Cardiac fibroblast (primary cell): ENCODE measurements at places on chromosomes 6 and 20.

- DNase-seq = no peak
These were observed 1325.6 kb downstream of the HACE1 start for GRCh38 chr6:103534095-103534494.

GRCh38 chr6:130111031-130111430 lies 92.7 kb downstream of the L3MBTL3 start:
- DNase-seq = peak; percentile 5

DNA sequence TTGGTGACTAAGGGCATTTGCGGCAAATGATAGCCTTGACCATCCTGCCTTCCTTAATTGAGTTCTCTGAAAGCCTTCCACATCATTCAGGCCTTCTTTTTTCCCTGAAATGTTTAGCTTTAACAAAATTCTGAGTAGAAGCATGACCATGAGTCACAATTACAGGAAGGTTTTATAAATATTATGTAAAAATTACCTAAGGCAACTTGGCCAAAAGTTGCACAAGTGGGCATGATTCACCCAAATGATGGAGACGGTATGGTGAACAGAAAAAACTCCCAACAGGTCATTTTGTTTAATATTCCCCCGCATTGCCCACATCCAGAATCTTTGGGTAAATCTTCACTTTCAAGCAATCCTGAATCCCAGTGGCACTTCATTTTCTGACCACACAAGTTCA lies 37.0 kb downstream of the MC3R start:
- no peak for DNase-seq

- no peak for DNase-seq
These were observed 10.9 kb downstream of the PMEPA1 start for GRCh38 chr20:57698867-57699275.

DNA sequence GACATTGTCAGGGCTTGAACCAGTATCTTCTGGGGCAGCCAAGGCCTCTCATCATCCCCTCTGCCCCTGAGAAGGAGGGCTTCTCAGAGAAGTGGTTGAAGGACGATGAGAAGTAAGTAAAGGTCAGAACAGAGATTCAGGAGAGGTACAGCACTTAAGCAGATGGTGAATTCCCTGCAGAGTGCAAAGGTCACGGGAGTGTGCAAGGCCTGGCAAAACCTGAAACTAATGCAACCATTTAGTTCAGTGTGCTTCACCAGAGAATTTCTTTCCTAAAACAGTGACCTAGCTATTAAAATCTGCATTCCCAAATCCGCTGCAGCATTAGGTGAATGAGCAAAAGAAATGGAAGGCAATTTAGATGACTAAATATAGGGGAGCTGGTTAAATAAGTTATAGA lies 58.4 kb downstream of the TRERF1 start:
- DNase-seq = no peak

DNA sequence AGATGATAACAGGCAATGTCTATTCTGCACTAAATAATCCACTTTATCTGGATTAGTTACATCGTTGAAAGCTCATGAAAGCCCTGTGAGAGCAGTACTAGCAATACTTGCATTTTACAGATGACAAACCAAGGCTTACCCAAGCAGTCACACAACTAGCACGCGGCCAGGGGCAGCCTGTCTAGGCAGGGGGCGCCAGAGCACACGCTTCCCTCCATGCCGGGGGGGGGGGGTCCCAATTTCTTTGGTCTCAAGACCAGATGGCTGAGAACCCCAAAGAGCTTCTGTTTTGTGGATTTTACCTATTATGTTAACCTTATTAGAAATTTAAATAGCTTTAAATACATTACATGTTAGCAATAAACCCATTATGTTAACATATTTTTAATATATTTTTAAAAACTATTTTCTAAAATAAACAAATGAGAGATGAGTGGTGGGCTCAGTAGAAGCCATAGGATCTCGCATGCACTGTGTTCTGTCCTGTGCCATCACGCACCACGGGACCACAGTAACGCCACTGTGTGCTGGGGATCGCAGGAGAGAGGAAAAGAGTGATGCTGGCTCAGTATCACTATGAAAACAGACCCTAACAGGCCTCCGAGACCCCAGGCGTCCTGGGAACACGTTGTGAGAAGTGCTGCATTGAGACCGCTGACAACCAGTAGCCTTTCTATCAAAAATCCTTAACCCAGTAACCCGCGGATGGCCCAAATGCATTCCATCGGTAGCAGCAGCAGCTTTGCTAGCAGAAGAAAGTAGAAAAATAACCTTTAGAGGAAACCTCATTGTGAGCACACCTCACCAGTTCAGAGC lies 5.3 kb upstream of the PRR18 start:
- DNase-seq = peak; percentile 55

- DNase-seq = no peak
These were observed 184.7 kb upstream of the RALGAPA2 start for GRCh38 chr20:20897145-20897544.

- no peak for DNase-seq
These were observed 333.5 kb downstream of the QKI start for GRCh38 chr6:163748036-163748435.

DNA sequence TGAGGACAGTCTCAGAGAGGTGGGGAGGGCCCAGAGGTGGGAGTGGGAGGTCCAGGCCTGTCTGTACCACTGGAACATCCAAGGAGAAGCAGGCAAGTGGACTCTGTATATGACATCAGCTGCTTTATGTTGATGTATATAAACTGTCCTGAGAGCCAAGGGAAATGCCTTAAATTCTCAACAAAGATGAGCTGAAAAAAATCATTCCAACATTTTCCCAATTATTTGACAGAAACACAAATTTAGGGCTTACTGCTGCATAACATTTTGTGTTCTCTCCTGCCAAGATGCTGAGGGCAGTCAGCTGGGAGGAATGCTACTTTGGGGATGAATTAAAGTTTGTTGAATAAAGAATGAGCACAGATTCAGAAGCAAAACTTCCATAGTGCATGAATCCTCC lies 52.8 kb downstream of the FOXC1 start:
- no peak for DNase-seq

DNA sequence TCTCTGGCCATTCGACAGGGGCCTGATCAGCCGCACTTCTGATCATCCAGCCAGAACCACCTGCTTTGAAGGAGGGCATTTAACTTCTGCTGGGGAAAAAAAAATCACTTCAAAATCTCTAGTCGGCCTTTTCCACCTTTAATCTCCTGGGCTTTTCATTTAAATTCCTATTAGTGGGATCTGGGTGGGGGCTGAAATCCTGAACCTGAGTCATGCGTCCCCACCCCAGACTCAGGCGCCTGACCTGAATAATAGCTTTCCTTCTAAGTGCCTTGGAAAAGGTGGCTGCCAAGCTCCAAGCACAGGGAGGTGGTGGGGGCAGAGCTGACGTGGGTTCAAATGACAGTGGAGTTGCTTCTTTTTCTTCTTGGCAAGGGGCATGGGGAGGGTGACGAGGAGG lies 246.0 kb upstream of the EXOC2 start:
- no peak for DNase-seq

- DNase-seq = peak; percentile 63
These were observed 203.2 kb upstream of the SMLR1 start for GRCh38 chr6:130624046-130624445.

- DNase-seq = peak; percentile 65
These were observed 254.9 kb downstream of the CDKAL1 start for GRCh38 chr6:20789162-20789561.

DNA sequence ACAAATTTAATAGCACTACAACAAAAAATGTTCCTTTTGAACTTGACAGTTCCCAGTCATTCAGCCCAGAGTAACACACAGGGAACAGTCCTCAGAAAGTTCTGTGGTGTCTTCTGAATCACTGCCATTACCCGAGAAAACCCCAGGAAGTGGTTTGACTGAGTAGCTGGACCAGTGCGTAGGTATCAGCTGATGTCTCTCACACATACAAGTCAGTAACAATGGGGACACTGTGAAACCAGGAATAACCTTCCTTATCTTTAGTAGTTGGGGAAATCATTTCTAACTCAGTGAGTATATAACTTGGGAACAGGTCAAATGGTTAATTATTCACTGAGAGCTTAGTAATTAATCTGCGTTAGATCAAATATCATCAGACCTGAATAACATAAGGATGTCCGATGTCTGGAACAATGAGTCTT lies 73.1 kb downstream of the HIVEP2 start:
- peak; percentile 91 for DNase-seq

- DNase-seq = no peak
These were observed 433.7 kb upstream of the MANEA start for GRCh38 chr6:95143408-95144180.

DNA sequence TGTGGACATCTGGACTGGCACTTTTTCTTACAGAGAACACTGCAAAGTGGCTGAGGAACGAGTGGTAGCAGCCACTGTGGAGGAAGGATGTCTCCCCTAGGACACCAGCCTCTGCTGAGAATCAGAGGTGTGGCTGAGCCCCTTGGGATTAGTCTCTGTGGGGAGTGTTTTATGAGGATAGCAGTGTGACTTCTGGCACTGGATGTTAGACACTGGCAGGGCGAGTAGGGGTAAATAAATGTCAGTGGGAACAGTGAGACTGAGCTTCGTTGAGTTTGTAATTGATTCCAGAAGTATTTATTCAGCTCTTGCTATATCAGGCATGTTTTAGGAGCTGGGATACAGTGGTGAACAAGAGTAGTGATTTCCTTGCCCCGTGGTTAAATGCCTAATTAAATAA lies 124.0 kb downstream of the JARID2 start:
- DNase-seq = no peak

GRCh38 chr6:71288228-71289038 lies at the start of gene OGFRL1:
TSS of gene OGFRL1 (plus strand) at chr6:71288811. CDS start at chr6:71288937, 126 bp downstream.
- DNase-seq = peak; percentile 78

GRCh38 chr6:72248621-72249020 lies 362.3 kb downstream of the RIMS1 start:
- no peak for DNase-seq

DNA sequence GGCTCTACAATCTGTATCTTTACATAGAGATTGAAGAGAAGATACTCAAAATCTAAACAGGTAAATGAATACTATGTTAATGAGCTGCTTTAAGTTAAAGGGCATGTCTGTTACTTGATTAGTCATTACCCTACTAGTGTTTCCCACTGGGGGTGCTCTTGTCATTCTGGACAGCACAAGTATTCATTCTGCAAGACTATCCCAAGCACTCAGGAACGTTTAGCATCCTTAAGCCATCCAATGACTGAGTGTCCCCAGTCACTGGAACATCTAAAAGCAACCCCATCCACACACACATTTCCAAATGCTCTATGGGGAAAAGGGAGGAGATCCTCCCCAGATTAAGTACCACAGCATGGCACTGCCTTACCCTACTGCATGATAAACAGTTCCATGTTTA lies 25.7 kb downstream of the EZR start:
- peak; percentile 62 for DNase-seq

DNA sequence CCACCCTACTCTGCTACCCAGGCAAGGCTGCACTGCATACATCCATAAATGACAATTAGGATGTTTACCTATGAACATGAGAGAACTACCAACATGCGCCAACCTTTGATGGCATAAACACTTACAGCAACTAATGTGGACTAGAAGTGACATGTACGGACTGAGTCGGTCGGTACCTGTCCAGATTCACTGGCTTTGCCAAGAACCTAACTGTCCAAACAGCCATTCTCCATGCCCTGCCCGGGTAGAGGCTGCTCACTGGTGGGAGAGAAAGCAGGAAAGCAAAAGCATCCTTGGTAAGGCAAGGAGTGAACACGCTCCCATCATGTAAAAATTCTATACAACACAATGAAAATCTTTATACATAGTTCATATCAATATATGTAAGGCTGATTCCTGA lies 30.0 kb downstream of the SYNDIG1 start:
- DNase-seq = no peak

DNA sequence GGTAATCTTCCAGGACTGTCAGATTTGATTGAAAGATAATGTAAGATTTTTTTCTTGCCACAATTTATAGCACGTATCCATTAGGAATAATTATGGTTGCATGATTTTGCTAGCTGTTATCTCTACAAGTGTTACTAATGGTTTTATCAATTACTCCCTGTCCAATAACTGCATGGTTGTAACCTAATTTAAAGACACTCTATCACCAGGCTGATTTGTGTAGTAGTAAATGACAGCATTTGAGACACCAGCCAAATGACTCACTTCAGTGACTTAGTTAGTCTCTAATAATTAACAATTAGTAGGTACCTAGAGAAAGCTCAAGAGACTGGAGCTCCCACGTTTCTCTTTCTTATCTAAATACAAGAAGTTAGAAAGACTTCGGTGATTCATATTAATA lies 453.8 kb upstream of the POU3F2 start:
- no peak for DNase-seq

DNA sequence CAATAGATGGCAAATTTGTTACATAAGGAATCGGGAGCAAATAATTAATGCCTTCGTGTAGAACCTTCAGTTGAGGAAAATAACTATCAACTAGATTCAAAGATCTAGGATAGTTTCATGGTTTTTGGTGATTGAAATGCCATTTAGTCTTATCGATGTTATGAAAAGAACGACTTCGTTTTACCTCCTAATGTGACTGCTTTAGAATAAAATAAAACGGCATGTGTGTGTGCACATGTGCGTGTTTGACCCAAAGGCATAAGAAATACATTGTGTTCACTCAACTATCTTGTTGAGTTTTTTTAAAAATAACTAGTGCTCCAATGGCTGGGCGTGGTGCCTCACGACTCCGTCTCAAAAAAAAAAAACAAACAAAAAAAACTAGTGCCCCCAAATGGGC lies 37.6 kb downstream of the ZBTB2 start:
- DNase-seq = no peak

DNA sequence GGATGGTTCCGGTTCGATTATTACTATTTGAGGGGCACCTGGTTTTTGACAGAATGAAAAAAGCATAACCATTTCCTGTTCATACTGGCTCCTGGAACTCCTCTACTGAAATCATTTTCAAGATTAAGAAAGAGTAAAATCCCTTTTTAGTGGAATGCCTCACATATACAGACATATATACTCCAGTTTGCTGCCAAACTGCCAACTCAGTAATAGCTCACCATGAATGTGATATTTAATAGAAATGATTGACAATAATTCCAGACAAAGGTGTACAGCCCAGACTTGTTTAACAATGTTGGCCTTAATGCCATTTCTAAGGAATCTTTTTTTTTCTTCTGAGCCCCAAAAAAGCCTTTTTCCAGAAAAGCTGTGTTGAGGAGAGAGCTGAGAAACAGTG lies 93.1 kb downstream of the JAG1 start:
- DNase-seq = no peak

DNA sequence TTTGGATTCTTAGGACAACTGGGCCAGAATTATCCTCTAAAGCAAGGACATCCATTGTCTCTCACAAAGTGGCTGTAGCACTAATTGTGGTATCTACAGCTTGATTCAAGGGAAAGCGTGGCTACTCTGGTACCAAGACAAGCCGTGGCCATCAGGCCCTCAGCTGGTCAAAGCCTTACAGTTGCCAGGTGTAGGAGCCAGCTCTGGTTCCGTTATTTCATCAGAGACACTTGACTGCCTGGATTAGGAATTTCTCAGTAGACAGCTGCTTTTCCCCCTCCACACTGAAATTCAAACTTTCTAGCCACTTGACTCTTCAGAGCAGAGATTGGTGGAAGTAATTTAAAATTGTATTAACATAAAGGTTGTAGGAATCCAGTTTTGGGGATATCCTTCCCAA lies 104.2 kb downstream of the ANKS1A start:
- DNase-seq = no peak

DNA sequence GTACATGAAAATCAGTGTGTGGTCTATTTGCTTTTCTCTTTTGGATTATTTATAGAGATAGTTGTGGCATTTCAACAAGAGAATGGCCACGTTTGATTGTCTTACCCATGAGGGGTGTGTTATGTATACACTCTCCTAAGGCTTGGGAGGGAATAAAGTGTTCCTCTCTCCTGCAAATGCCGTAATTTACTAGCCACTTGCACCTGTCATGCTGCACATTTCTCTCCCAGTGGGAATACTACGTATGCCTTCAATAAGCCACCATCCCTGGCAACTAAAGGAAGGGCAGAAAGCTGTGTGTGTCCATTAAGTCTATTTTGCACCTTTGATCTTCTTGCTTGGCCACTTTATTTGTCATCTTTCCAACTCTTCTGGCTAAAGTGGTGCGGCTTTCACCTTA lies 541.2 kb downstream of the QKI start:
- no peak for DNase-seq
